ENCODE measurements at places on chromosomes 16 and 17.

DNA sequence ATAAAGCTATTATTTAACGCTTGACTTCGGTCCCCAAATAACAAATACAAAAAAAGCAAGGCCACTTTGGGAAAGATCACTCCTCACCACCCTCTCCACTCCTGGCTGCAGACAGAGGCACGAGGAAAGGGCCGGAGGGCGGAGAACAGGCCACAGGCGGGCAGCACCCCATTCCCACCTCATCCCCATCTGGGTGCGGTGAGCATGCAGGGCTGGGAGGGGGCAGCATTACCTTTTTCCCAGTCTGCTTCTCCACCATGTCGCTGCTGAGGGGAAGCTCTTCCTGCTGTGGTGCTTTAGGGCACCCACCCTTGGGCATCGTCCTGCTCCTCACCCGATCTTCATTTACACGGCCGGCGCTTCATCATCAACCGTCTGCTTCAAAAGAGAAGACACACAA lies 99.2 kb downstream of the ZNF778 start:
- DNase-seq = no peak

- peak; percentile 46 for DNase-seq
These were observed at the start of gene DUS1L for GRCh38 chr17:82065638-82066303. TSS of gene DUS1L (minus strand) at chr17:82065804. CDS start at chr17:82065059, 745 bp downstream.

GRCh38 chr17:61233991-61234750 lies 165.5 kb upstream of the TBX2 start:
- no peak for DNase-seq

GRCh38 chr17:16923904-16924695 lies 47.8 kb downstream of the TNFRSF13B start:
- DNase-seq = no peak

Data from NCI-H2081 (cell line).